CD14-positive monocyte (primary cell): ENCODE measurements at places on chromosomes 13 and 19.

DNA sequence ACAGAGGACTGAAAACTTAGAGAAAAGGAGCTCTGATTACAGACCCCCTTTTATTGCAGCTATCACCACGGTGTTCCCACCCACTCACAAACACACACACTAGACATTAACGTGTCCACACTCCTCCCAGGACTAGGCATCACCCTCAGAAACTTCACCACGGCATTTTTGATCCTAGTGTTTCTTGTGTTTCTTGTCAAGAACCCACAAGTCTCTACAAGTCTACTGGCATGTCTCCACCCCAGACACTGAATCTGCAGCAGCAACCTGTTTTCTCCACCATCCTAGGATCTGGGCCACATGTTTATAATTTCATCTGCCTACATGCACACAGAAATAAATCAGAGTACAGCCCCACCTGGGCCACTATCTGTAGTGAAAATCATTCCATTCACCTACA is 4.3 kb downstream of the ZNF486 start:
- DNase-seq = no peak

GRCh38 chr13:113737803-113738202 is 21.2 kb upstream of the TMEM255B start:
- DNase-seq = no peak

GRCh38 chr19:4794971-4795370 is 3.4 kb downstream of the FEM1A start:
- no peak for DNase-seq

GRCh38 chr13:97849305-97849704 is 104.2 kb upstream of the IPO5 start:
- no peak for DNase-seq

DNA sequence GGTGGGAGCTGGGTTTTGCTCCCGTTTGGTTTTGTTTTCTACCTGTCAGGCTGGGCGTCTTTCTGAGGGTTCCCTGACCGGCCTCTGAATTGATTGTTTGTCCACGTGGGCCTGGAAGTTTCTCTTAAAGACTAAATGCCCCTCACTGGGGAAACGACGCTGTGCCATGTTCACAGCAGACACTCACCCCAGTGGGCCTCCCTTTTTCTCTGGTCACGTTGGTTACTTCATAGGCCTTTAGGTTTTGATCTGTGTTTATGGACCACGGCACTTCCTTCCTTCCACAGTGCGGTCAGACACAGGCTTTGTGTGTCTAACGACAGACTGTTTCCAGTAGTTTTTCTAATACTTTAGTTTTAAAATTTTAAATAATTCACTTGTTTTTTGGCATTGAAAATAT is 20.1 kb upstream of the NDUFS7 start:
- peak; percentile 33 for DNase-seq

DNA sequence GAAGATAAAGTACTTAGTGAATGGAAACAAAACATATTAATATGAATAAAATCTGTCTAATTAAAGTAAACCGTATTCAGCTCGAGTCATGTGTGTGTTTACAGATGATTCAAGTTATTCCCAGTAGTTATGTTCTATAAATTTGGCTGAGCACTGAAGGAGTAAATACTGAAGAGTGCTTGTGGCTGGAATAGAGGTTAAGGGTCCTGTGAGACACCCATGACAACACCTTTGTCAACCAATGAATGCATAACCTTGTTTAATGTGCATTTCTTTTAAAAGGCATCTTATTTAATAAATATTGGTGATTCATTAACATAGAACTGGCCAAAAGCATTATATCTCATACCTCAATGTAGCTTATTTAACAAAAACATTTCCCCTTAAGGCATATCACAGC is 577.8 kb upstream of the SLITRK5 start:
- DNase-seq = no peak

DNA sequence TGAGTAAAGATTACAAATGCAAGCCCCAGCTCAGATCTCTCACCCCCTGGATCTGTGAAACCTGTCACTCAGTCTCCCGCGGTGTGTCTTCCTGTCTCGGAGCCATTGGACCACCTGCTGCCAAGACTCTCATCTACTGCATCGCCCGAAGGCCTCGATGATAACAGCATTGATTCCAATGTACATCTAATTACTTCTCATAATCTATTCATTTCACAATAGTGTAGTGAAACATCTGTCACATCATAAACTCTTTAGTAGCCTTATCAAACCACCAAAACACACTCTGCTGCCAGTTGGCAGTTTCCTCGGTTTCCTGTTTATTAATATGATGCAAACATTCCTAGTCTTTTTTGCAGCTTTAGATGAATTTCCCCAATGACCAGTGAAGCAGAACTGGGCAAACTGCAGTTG is 220.3 kb downstream of the POU4F1 start:
- DNase-seq = no peak

DNA sequence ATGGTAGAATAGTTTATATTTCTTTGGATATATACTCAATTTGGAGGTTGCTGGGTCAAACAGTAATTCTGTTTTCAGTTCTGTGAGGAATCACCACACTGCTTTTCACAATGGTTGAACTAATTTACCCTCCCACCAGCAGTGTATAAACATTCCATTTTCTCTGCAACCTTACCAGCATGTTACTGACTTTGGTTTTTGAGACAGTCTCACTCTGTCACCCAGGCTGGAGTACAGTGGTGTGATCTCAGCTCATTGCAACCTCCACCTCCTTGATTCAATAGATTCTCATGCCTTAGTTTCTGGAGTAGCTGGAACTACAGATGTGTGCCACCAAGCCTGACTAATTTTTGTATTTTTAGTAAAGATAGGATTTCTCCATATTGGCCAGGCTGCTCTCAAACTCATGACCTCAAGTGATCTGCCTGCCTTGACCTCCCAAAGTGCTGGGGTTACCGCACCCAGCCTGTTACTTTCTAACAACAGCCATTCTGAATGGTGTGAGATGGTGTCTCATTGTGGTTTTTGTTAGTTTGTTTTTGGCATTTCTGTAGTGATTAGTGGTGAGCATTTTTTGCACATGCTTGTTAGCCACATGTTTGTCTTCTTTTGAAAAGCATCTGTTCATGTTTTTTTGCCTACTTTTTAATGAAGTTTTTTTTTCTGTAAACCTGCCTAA is 12.5 kb downstream of the ZNF714 start:
- no peak for DNase-seq

- DNase-seq = no peak
Measured at GRCh38 chr19:50818859-50819472, 4.6 kb downstream of the KLK1 start.

GRCh38 chr19:3229346-3229743 is 4.9 kb downstream of the CELF5 start:
- no peak for DNase-seq

DNA sequence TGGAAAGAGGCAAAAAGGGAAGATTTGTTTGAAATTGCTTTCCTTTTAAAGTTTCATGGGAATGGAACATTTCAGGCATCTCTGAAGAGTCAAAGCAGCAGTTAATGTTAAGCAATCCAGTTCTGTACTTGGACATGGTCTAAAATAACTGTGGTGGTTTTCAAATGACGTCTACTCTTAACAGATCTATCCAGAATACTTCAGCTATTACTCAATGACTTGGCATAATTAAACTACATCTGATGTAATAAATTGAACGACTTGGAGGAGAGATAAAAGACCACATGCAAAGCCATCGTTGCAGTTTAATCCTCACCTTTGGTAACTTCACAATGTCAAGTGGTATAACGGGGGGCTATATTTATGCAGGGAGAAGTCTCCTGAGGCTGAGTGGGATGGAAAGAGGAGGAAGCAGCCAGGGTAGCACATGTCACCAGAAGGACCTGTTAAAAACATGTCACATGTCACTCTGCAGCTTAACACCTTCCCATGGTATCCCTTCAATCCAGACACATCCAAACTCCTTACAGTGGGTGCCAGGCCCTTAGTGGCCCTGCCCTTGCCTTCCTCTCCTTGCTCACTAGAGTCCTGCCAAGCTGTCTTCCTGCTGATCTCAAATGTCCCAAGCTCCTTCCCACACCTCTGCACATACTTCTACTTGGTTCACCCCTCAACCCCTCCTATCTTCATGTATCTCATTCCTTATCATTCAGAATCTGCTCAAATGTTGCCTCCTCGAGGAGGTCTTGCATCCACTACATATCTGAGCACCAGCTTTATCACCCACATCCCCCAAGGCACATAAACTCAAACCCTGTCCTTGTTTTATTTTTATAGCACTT is 327.8 kb downstream of the SUCLA2 start:
- DNase-seq = no peak

GRCh38 chr19:48183356-48183755 is 12.9 kb downstream of the ZSWIM9 start:
- no peak for DNase-seq

DNA sequence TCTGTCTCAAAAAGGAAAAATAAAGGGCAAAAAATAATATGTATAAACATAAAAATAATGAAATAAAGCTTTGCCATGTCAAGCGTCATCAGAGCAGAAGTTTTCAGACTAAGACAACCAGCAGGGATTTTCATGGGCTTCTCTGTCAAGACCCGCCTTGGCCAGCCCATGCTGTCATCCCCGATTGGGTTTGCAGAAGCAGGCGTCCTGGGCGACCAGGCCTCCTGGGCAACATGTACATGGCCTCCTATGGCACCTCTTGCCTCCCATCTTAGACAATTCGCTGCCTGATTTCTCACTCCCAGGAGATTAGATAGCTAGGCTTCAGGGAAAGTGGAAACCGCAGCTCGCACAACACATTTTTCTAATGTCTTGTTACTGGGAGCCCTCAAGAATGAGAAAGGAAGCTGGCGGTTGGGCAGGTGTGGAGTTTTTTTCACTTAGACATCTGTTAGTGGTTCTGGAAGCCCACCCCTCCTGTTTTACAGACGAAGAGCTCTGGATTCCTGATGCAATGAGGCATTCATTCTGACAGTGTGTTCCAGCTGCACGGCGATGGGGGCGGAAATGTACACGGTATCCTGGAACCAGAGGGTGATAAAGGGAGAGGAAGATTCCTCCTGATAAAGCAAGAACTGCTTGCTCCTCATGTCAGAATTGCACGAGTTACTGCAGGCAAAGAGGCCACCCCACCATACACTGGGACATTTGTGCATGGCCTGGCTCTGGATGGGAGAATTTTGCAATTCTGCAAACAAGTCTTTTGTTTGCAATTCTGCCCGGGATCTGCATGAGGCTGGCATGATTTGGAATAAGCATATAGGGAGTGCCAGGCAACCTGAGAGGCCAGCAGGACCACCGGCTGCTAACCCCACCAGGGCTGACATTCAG is 47.4 kb upstream of the KATNAL1 start:
- DNase-seq = no peak

GRCh38 chr13:82036602-82037001 is 1695.7 kb upstream of the SPRY2 start:
- DNase-seq = no peak

DNA sequence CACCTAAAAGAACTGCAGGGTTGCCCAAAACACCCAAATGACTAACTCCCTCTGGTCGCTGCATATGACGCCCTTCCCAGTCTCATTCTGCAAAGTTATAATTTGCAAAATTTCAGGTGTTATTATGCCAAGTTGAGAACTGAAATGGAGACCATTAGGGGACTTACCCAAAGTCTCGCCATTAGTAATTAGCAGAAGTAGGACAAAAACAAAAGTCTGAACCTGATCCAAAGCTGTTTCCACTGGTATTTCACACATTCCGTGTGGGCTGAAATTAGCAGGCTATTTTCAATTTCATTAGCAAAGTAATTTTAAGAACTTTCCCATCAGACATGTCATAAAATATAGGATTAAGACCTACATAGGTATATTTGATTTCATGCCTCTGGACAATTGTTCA is 6.8 kb downstream of the RUBCNL start:
- DNase-seq = no peak

GRCh38 chr19:12997179-12997966 is 2.1 kb downstream of the NFIX start:
- DNase-seq = no peak

GRCh38 chr19:18700501-18701249 is 17.2 kb downstream of the CRTC1 start:
- DNase-seq = peak; percentile 32

GRCh38 chr19:12544401-12544876 is 6.8 kb downstream of the ZNF564 start:
- DNase-seq = no peak

GRCh38 chr13:77460195-77460594 is 75.3 kb upstream of the SCEL start:
- peak; percentile 90 for DNase-seq

DNA sequence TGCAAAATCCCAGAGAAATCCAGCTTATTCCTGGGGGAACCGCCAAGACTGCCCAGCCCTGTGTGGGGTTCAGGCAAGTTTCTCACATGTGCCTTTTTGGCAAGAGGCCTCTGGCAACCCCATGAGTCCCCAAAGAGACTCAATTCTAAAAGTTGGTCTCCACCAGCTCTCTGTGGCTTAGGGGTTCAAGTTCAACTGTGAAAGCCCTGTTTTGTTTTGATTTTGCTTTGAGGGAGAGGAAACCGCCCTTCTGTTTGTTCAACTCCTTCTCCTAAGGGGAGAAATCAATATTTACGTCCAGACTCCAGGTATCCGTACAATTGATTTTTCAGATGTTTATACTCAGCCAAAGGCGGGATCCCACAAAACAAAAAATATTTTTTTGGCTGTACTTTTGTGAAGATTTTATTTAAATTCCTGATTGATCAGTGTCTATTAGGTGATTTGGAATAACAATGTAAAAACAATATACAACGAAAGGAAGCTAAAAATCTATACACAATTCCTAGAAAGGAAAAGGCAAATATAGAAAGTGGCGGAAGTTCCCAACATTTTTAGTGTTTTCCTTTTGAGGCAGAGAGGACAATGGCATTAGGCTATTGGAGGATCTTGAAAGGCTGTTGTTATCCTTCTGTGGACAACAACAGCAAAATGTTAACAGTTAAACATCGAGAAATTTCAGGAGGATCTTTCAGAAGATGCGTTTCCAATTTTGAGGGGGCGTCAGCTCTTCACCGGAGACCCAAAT is 583 bp upstream of the LDLR start:
- DNase-seq = no peak

DNA sequence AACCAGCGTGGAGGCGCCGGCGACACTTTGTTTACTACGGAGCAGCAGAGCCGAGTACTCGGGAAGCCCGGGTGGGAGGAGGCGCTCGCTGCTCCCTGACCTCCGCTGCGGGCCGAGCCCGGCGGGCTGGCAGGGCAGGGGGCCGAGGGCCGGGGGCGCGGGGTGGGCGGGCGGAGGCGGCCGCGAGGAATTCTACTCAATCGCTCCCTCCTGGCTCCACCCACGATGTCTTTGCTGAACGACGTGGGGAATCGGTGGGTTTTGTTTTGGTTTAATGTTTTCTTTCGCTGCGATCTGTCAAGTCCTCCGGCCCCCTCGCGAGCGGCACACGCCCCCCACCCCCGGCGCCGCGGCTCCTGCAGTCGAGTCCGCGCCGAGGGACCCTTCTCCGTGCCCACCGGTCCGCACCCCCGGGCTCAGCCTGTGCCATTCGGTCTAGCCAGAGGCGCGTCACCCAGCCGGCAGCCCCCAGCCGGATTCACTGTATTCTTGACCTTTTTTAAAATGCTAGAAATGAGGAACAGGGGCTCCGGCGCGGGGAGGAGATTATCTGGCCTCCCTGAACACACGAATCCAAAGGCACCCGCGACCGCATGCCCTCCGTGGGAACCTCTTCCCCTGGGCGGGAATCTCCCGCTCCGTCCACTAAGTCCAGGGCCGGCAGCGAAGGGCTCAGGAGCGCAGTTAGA is 636 bp upstream of the FOXO1 start:
- peak; percentile 56 for DNase-seq

- no peak for DNase-seq
Measured at GRCh38 chr19:10114651-10115391, 3.3 kb downstream of the P2RY11 start.
